Activated naive CD4-positive, alpha-beta T cell treated with anti-CD3 and anti-CD28 coated beads, Interleukin-2, amount 50 U/mL, for 72 hours (primary cell): ENCODE measurements at places on chromosomes 1 and 21. TPM values are rescaled to one million over a fixed set of nuclear protein-coding genes. Genes with fewer than 3 reads are reported as not detected.

DNA sequence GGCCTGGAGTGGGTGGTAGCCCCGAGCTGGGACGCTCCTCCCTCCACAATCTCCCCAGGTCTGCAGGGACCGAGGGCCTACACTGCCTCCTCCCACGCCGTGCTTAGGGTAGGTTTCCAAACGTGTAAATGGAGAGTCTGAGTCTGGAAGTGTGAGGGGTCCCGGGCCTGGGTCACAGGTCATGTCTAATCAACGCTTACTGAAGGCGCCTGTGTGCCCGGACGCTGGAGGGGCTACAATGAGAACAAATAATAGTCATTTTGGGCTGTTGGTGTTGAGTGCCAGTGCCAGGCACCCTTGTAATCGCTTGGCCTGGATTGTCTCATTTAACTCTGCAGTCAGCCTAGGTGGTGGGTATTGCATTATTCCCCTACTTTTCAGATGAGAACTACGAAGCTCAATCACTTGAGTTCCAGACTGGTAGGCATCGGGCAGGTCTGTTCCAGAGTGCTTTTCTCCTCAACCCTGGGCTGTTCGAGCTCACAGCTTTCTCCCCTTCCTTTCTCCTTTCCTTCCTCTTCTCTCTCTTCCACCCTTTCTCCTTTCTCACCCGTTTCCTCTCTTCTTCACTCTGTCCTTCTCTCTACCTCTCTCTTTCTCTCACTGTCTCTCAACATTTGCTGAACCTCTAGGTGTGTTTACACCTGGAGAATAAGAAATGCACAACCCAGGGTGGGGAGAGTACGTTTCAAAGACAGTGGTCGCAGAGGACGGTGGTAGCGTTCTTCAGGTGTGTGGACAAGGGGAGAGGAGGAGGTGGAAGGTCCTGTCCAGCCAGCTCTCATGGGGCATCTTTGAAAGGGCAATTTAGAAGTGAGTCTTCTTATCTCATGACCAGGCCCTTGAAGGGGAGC lies 883 bp downstream of the SLC66A1 start:
- DNase-seq, result no peak

- DNase-seq, result no peak
Measured at GRCh38 chr1:221376286-221376685, 365.6 kb downstream of the DUSP10 start.

DNA sequence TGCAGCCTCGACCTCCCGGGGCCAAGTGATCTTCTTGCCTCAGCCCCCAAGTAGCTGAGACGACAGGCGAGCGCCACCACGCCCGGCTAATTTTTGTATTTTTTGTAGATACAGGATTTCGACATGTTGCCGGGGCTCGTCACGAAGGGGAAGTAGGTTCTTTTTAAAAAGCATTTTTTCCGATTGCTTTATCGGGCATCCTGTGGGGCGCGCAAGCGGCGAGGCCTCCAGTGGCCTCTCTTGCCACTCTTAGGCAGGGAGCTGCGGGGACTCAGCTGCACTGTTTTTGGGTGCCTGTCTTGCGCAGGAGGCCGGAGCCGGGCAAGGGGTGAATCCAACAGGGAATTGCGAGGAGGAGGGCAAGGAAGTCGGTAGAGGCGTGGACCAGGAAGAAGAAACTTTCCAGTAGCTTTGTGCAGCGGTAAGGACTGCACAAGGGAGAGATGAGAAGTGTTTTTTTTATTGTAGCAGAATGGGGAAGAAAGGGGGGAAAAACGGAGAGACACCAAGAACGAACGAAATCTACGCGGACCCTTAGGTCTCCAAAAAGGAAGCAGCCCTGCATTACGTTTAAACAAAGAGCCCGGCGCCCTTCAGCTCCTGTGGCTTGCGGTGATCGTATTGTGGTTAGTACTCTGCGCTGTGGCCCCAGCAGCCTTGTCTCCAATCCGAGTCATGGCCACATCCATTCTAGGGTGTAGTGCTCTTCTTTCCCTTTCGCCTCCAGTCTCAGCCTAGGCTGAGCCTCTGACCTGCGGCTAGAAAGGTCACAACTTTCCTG lies 164.8 kb downstream of the PPIAL4G start:
- peak; percentile 66 for DNase-seq

The DLGAP3 gene
- total RNA-seq, result 0.71 TPM

The ATAD3C gene
- 1.1 TPM for total RNA-seq
